ENCODE measurements at places on chromosomes 5 and 9.

DNA sequence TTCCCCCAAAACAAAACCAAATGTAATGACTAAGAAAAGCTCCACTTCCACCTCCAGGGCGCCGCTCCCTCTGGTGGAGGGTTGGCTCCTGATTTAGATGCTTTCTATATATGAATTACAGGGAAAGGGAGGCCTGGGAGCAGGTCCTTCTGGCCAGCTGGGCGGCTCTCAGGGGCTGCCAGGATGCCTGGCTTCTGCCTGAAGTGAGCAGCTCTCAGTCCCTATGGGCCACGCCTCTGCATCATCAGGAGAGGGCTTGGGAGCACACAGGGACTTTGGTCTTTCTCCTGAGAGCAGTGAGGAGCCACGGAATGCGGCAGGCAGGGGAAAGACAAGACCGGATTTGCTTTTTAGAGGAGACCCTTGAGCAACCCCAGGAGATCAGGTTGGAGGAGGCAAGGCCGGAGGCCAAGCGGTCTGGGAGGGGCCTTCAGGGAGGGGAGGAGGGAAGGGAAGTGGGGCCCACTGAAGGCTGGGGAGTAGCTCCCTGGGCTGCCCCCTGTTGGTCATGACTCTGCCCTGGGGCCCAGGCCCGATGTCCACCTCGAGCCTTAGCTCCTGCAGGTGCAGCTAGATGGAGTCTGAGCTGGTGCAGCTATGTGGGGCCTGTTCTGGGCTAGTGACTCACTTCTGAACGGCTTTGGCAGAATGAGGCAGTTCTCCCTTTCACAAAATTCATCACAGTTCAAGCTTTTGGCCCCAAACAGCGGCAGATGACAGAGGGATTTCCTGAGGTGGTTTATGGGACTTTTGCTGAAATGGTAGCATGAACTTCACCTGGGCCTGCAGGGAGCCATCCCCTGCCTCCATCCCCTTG is 11.3 kb upstream of the GRHPR start:
- DNase-seq: no peak

DNA sequence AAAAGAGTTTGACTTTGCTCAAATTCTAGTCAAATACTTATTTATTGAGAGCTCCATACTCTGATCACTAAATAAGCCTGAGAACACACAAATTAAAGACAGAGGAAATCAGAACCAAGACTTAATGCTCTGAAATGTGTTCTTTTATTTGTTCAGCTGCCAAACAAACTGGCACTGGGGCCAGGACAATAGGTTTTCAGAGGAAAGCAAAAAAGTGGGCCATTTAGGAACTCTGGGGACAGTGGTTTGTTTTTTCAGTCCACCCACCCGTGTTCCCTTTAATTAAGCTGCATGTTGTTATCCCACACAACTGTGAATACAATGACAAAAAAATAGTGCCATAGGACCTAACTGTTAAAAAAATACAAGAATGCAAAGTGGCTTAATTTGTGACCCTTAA is 95.4 kb upstream of the RETREG1 start:
- DNase-seq: no peak

- no peak for DNase-seq
Measured at GRCh38 chr5:146339715-146340259, 1.1 kb downstream of the POU4F3 start.

GRCh38 chr9:34253460-34253837 is 74.6 kb downstream of the UBAP1 start:
- DNase-seq: no peak

DNA sequence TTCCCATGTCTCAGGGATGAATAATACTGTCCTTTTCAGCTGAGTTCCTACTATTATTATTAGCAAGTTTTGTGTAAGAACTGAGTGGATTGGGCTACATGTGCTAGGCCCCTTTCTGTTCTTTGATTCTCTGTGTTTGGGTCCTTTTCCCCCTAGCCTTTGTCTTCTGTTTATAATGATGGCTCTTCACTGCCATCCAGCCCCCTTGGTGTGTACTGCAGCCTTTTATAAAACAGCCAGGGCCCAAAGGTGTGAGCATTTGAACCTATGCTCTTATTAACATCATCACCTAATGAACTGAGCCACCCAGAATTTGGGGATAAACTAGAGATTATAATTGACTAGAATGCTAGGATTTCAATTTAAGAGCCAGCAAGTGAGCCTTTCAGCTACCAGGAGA is 52.6 kb downstream of the PLAC8L1 start:
- no peak for DNase-seq

DNA sequence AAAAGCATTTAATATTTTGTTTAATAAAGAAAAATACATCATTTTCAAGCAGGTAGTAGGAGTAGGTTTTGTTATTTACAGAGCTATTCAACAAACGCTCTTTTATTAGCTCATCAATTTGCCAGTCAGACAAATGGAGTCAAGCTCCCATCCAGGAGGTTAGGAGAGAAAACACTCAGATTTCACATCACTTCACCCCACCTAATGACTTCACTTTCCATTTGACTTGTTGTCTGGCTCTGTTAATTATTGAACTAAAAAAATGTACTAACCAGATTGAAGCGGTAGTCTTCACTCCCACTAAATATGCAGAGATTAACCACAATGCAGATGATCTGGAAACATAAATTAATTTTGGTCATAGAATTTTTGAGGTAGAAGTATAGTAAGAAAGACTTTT is 193.6 kb upstream of the VCAN start:
- DNase-seq: no peak

GRCh38 chr5:178527458-178528307 is 62.5 kb downstream of the COL23A1 start:
- DNase-seq: no peak

Data from CD4-positive, alpha-beta T cell treated with Interleukin-4 for 4 hours (primary cell).